ENCODE measurements at places on chromosomes 16 and 17.

DNA sequence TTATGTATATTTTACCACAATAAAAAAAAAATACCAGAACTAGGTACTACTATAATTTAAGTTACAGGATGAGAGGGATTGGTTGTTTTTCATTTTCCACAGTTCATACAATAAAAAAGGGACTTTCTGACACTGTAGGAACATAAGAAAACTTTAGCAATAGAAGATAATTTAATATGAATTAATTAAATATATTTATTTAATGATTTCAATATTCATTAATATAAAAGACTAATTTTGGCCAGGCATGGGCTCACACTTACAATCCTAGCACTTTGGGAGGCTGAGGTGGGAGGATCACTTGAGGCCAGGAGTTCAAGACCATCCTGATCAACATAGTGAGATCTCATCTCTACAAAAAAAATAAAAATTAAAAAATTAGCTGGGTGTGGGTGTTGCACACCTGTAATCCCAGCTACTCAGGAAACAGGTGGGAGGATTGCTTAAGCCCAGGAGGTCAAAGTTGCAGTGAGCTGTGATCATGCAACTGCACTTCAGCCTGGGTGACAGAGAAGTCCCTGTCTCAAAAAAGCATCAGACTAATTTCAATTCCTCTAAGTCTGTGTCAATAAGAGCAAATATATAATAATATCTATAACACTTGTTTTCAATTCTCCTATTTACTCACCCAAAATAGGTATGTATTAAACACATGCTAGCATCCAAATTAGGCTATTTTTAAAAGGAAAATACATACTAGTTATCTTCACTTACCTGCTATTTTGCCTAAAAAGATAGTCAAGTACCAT is 79.6 kb downstream of the BRIP1 start:
- no peak for DNase-seq

GRCh38 chr16:87063543-87063942 is 253.6 kb downstream of the C16orf95 start:
- no peak for DNase-seq

GRCh38 chr16:79430191-79430678 is 170.3 kb downstream of the MAF start:
- DNase-seq, result no peak

GRCh38 chr17:78435330-78436005 is 57.0 kb downstream of the PGS1 start:
- no peak for DNase-seq

DNA sequence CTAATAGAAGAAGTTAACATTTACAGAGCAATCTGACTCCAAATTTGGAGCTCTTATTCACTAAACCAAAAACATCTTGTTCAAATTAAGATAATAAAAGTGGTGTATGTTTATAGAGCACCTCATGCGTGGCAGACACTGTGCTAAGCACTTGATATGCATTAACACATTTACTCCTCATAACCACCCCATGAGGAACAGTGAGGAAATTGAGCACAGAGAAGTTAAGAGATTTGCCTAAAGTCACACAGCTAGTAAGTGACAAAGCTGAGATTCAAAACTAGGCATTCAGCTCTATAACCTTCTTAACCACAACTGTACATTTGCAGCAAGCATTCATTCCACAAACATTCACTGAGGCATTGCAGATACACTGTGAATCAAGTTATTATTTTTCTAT is 94.0 kb downstream of the VAT1L start:
- no peak for DNase-seq

- no peak for DNase-seq
Observed at GRCh38 chr17:17570140-17570797, 21.2 kb downstream of the PEMT start.

GRCh38 chr16:84754956-84755672 is 55.3 kb downstream of the USP10 start:
- no peak for DNase-seq

DNA sequence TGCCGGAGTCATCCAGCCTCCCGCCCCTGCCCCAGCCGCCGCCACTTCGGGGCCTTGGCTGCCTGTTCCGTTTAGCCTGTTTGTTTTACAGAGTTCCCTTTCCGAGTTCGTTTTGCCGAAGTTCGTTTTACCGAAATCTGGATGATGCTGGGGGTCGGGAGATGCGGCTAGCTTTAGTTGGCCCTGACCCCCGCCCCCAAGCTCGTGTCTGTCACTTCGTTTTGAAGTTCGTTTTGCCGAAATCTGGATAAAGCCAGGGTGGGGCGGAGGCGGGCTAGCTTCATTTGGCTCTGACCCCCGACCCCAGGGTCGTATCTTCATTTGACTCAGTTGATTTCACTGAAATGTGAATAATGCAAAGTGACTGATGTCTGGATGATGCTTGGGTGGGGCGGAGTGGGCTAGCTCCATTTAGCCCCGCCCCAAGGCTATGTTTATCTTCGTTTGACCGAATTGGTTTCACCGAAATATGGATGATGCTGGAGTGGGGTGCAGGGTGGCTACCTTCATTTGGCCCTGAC is 591 bp downstream of the PSMD7 start:
- no peak for DNase-seq

DNA sequence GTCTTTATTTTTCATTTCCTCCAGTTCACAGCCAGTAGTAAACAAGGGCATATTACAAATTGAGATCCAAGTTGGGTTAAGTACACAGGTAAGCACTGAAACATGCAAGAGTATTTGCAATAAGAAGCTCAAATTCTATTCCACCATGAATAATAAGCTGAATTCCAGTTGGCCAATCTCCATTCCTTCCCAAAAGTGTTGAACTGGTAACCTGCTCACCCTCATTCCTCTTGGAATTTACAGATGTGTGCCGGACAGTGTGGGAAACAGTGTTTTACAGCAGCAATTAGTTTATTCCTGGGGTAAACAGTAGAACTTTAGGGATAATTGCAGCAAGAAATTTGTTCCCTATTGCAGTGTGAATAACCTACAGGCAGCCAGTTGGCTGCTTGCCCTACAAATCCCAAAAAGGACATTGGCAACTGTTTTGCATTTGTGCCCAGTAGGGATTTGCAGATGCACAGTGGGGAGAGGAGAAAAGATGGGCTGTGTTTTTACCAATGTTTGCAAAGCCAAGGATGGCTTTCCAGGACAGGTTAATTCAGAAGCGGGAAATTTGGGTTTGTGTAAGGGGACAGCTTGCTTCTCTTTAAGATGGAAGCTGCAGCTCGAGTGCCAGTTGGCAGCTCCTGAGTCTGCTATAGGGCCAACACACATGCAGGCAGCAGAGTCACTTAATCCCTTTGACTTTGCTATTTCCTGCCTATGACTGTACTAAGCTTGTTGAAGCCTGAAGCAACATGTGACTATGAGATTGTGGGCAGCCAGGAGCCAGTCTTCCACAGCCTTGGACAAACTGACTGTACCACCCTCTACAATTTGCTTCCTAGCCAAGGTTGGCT is 318.9 kb downstream of the MAP2K6 start:
- DNase-seq, result no peak

GRCh38 chr17:72123530-72124437 is 3.0 kb downstream of the SOX9 start:
- no peak for DNase-seq

DNA sequence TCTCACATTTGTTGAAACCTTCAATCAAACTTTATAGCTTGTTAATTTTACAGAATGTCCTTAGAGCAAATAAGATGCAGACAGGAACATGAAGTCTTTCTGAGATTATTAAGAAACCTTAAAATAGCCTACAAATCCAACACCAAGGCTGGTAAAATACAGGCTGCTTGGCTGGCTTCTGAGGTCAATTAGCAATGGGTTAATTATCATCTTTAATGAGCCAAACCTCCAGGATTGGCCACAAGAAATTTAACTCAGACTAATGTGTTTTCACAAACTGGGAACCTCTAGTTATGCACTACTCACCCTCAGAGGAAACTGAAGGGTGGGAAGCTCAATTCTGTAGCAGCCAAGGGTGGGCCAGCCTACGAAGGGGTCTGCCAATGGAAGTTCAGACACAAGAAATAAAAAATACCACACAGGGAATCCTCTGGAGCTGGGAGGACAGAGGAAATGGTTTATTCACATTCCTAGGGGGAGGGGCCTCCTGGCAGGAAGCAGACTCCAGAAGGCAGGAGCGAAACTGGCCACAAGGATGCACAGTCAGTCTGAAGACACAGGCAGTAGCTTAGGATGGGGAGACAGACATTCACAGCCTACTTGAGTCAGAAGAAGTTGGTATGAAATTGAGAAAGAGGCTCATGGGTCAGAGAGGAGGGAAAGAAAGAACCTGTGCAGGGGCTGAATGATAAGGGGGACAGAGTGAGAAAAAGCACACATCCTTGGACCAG is 36.1 kb downstream of the HIC1 start:
- no peak for DNase-seq

DNA sequence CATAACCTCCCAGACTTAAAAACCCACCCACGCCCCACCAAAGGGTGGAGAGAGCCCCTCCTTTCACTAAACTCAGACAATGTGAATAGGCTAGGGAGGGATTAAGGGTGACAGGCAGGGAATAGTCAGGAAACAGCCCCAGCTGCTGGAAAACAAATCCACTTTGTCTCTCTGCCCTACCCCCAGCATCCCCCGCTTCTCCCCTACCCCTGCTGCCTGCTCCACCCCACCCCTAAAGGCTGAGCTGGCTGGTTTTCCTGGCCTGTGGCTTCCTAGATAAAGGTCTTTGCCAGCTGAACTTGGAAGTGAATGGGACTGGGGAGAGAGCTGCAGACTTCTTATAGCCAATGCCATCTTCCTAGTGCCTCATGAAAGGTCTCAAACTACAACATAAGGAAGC is 15.0 kb downstream of the CAVIN1 start:
- DNase-seq, result no peak

- DNase-seq, result no peak
Observed at GRCh38 chr16:31267332-31268032, 7.7 kb downstream of the ITGAM start.

DNA sequence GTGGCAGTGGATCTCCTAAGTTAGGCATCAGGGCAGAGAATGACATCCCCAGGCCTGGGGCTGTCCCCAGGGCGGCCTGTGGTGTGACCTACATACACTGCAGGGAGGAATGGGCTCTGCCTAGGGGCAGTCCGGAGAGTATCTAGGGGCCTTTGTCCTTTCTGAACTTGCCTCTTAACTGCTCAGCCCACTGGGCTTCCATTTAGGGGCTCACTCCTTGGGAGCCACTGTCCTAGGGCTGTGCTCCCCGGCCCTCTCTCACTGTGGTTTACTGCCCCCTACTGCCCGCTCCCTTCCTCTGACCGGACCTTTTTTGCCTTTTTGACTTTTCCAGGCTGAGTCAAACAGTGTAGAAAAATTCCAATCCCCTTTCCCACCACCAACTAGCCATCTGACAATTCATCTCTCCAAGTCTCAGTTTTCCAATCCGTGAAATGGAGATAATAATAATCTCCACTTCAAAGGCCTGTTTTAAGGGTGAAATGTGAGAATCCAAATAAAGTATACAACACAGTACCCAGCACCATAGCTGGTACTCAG is 66.8 kb downstream of the DNAH3 start:
- peak; percentile 38 for DNase-seq

GRCh38 chr17:79836972-79837887 is 2.0 kb downstream of the CBX4 start:
- DNase-seq, result peak; percentile 94

DNA sequence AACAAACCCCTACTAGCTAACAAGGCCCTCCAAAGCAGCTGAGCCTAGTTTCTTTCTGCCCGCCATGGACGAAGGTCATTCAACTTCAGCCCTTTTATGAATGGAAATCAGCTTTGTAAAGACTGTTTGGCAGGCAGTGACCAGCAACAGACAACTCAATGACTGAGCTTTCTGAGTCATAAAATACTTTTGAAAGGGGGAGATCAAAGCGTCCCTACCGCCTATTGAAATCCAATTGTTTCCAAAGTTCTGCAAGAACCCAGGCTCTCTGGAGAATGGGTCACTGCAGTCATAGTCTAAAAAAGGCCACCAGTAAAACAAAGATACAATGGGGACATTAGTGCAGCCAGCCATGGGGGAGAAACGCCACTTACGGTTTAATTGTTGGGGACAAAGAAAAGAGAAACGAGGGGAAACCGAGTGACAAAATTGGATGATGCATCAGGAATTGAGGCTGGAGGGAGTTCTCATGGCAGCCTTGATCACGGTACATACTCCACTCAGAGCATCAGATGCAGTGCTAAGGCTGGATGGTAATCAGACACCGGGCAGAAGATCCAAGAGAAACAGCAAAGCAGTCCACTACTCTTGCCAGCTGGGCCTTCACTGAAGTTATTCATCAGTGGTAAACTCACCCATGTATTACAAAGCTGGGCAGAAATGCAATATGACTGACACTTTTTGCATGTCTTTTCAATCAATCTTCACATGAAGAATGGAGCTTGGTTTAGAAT is 9.8 kb downstream of the ADAMTS18 start:
- no peak for DNase-seq

- no peak for DNase-seq
Observed at GRCh38 chr16:1420111-1420539, 422 bp downstream of the UQCC4 start.

GRCh38 chr16:6122401-6122800 is 1024.8 kb upstream of the EEF2KMT start:
- no peak for DNase-seq
